SK-MEL-5 (cell line): ENCODE measurements at places on chromosomes 11 and 22. TPM values are rescaled to one million over a fixed set of nuclear protein-coding genes. Genes with fewer than 3 reads are reported as not detected.

Gene CCDC88B
- total RNA-seq: 1.3 and 2.0 TPM in 2 replicates

- no peak for DNase-seq
Measured at GRCh38 chr22:31625661-31626426, 36.2 kb downstream of the PISD start.

DNA sequence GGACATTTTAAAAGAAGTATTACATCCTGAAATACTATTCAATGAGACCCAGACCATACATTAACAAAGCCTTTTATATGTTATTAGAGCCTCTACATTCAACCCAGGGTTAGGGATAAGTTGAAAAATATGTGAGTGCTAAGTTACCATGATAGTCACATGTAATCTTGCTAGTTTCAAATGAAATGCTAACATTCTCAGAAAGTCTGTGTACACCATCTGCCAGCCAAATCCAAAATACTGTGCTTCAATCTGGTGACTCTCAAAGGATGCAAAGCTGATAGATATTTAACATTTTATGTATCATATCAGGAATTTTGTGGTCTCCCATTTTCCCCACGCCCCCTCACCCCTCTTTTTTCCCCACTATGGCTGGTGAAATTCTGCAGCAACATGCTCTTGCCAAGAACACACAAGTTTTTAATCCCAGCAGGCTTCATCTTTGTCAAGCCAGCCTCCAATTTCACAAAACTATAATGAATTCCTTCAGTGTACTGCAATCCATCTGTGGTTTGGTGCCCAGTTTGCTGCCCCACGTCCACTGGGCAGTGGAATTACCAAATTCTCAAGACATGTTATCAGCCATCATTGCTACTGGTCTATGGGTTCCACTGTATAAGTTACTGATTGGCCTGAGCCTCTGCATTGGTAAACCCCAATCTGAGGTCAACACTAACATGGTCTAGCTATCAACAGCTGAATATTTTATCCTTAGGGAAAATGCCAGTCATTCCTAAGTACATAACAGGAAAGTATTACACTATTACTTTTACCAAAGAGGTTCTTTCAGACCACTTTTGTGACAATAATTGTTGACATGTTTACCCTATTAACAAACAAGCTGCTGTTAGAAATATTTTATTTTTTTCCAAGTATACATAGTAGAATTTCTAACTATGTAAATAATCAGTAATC lies 1.5 kb upstream of the PICALM start:
- no peak for DNase-seq

DNA sequence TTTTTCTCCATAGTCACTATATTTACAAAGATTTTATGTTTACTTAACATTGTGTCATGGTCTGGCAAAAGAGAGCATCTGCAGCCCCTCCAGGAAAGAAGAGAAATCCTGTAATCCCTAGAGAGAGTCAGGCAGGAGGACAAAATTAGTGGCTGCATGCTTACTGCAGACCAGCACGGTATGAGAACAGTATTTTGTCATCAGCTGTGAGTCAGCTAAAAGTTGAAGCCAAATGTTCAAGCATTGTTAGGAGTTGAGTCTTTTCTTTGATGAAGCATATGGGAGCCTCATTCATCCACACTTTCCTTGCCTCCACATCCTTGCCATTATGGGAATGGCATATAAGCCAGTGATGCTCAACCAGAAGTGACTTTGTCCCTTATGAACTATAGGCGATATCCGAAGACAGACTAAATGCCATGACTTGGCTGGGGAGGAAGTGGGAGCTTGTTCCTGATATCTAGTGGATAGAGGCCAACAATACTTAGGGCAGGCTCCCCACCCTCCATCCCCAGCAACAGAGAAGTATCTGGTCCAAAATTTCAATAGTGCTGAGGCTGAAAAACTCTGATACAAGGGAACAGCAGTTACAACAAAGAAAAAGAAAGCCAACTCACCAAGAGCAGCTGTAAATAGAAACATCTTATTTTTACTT lies 112.0 kb upstream of the OR5AK2 start:
- DNase-seq: no peak

Gene SERPIND1
- 0.34 TPM in 1 of 2 replicates, not detected in the other for total RNA-seq

Gene CAPN1
- 40.5 and 54.5 TPM in 2 replicates for total RNA-seq

- DNase-seq: peak; percentile 81
Measured at GRCh38 chr11:85762226-85762625, 48.7 kb downstream of the SYTL2 start.

DNA sequence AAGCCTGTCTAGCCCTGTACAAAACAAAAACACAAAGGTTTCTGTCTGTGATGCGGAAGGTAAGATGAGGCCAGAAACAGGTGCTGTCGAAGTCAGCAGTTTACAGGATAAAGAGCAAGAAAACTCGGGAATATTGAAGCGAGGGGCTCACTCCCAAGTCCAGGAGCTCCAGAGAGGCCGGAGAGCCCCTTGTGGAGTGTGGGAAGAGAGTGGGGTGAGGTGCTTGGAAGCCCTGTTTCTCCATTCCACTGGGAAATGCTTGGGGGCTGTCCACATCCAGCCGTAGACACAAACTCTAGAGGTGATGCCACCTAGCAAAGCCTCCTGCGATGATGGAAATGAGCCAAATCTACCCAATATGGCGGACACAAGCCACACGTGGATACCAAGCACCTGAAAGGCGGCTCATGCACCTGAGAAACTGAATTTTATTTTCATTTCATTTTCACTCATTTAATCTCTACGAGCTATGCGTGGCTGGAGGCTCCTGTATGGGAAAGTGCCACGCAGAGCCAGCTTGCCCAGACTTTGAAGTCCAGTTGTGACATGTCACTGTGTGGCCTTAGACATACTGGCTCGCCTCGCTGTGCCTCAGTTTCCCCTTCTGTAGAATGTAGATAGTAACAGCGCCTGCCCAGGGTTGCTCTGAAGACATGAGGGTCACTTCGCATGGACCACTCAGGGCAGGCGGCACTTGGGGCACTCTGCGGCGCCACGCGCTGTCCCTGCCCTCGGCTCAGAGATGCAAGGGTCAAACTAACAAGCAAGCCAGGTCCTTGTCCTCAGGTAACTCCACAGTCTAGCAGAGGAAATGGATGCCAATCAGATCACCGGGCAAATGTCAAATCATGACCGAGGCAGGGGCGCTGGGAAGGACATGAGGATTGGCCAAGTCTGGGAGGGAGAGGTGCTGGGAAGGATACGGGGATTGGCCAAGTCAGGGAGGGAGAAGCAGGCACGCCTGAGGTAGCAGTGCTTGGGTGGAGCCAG lies 684.7 kb downstream of the TBC1D22A start:
- DNase-seq: no peak

DNA sequence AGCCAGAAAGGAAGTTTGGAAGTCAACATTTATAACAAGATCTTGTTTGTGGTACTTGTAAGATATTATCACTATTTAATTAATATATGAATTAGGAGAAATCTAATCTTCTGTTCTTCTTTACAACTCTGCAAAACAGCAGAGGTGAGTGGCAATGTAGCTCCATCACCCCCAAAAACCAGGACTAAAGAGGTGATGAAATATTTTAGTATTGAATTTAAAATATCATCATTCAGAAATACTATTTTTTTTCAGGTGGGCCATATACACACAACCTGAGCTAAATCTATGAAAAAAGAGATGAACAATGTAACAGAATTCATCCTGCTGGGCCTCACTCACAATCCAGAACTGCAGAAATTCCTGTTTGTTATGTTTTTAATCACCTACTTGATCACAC lies at the start of gene OR4C45:
Gene OR4C45 (plus strand): TSS at position 301 of the 400 bp plus-strand sequence.
- DNase-seq: no peak

DNA sequence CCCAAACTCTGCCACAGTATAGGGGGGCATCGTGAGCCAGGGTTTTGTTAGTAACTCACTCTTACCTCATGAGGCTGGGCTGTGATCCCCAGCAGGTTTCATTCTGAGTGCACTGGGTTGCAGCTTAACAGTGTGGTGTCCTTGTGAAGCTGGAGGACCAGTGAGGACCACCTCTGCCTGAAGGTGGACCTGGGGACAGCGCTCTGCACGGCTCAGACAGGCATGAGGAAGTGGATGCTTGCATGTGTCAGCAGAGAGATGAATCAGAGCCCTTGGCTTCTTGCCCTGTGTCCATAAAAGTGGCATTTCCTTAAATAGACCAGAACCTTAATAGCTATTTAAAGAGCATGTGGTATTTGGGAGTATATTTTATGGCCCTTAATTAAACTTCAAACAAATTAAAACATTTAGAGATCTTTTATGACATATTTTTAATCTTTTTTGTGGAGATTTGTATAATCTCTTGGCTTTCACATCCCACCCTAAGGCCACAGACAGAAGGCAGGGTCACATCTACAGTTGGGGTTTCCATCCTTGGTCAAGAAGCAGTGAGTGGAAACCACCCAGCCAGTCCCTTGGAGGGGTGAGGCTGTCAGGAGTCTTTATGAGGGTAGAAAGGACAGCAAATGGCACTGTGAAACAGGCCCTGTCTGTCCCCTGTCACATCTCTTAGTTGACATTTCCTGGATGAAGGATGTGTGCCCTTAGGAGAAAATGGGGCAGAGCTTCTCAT lies 24.8 kb upstream of the ADORA2A start:
- DNase-seq: peak; percentile 49

Gene OR10D3
- not detected in 2 replicates for total RNA-seq

DNA sequence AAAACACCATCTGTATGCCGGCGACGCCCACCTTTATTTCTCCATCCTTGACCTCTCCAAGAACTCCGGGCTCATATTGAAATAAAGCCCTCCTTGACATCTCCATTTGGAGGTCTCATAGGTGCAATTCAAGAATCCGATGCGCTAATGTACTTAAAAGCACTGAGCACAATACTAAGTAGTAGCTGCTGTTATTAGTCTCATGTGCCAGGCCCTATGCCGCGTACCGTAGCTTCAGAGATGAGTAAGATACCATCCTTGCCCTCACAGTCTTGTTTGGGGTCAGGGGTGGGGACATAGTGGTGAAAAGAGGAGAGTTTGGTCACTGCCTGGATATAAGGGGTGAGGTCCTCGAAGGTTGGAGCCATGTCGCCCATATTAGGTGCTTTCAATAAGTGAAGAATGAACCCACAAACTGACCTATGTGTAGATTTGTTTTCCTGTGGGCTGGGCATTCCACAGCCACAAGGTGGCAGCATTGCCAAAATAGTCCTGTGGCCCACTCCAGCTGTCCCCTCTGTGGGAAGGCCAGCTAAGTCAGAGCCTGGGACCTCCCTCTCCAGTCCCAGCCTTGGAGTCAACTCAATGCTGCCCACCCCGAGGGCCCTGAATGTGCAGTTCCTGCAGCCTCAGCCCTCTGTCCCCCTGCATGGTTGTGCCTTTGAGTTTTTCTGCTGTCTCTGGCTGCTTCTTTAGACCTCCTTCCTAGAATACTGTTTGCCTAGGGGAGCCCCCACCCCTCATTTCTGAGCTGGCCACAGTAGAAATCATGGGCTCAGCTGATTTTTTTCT lies 6.5 kb downstream of the DCPS start:
- peak; percentile 78 for DNase-seq

- DNase-seq: no peak
Measured at GRCh38 chr22:31206896-31207687, 5.0 kb upstream of the LIMK2 start.

Gene IGSF9B
- total RNA-seq: 0.61 and 1.4 TPM in 2 replicates

Gene GTPBP1
- total RNA-seq: 16.1 and 27.1 TPM in 2 replicates

- no peak for DNase-seq
Measured at GRCh38 chr11:4118107-4118506, 23.5 kb downstream of the RRM1 start.

- DNase-seq: no peak
Measured at GRCh38 chr11:112617977-112618826, 343.0 kb upstream of the NCAM1 start.

- DNase-seq: no peak
Measured at GRCh38 chr11:9646324-9646723, 17.6 kb upstream of the SWAP70 start.

DNA sequence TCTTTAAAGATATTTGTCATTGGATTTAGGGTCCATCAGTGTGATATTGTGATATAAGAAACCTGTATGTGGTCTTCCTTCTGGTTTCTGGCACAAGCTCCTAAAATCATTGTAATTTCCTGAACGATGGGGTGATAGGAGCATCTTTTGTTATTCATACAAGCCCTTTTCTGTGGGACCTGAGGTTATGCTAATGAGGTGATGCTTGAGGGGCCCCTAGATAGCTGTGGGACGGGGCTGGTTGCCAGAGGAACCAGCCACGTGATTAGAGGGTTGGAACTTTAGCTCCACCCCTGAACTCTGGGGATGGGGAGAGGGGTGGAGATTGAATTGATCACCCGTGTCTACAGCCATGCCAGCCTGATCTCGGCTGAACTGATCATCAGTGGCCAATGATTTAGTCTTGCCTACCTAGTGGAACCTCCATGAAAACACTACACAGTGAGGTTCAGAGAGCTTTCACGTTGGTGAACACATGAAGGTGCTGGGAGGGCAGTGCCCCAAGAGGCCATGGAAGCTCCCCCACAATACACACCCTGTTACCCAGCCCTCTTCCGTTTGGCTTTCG lies 62.8 kb downstream of the BCR start:
- DNase-seq: no peak

Gene CNTF
- total RNA-seq: 1.2 and 2.1 TPM in 2 replicates

- DNase-seq: peak; percentile 80
Measured at GRCh38 chr22:26474682-26475081, 8.9 kb downstream of the HPS4 start.

DNA sequence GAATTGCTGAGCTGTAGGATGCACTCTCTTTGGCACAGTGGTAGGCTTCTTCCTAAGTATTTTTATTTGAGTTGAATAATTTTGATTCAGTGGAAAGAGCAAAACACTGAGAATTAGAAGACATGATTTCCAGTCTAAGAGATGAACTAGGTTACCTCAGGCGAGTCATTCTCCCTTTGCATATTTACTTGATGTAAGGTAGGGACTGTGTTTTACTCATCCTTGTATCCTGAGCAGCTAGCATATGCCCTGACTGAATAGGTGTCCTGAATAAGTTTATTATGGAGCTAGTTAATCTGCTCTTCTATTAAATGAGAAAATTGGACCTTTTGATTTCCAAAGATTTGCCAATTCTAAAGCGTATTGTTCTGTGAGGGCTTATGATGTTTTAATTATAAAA lies 50.7 kb downstream of the STIM1 start:
- no peak for DNase-seq

Gene OR6T1
- total RNA-seq: not detected in 2 replicates

Gene RBM7
- 23.8 and 29.0 TPM in 2 replicates for total RNA-seq

- no peak for DNase-seq
Measured at GRCh38 chr11:116888024-116888423, 50.6 kb upstream of the APOA1 start.

DNA sequence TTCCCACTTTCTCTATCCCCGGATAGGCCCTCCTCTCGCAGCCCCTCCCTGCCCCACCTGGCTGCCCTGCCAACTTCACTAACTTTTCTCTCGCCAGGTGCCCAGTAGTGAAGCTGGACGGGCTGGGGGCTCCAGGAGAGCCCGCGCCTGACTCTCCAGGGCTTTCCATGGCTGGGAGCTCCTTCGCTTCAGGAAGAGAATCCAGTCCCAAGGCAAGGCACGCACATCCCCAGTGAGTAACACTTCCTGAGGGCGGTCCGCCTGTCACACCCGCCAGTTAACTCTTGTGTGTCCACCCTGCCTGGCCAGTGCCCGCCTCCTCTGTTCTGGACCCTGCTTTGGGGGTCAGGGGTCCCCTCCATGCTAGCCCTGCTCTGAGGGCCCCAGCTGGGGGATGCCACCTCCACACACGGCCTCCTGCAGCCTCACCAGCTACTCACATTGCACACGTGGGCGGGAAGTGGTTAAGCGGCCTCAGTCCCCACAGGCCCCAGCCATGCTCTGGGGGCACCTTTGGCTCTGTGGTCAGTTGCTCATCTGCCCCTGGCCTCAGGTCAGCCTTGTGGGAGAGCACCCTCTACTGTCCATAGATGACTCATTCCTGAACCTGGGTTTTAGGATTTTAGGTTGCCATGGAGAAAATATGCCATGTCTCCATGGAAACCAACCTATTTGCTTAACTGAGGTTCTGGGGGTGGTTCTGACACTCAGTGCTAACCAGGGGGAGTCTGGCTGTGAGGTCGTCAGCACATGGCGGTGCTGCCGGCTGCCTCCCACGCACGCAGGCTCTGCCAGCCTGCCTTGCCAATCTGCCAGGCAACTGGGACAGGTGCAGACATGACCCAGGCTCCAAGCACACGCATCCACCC lies at the start of gene RIN1:
Gene RIN1 (minus strand): TSS at position 201 of the 869 bp plus-strand sequence. CDS start 32 bp downstream, at position 169.
- peak; percentile 70 for DNase-seq
